ENCODE measurements at places on chromosomes 5 and 9.

DNA sequence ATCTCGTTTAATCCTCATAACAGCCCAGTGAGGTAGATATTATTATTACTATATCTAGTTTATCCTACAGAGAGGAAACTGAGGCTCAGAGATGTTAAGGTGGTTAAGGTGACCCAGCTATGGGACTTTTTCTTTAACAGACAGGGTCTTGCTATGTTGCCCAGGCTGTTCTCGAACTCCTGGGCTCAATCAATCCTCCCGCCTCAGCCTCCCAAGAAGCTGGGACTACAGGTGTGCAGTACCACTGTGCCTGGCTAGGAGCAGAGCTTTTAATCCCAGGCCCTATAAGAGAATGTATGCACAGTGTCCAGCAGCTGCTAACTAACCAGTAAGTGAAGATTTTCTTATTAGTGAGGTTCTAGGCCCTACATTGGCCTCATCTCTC is 62.4 kb downstream of the PCDH1 start:
- no peak for DNase-seq

GRCh38 chr5:71013575-71013974 is 11.6 kb downstream of the NAIP start:
- no peak for DNase-seq

- no peak for DNase-seq
These were observed 82.9 kb downstream of the RAPGEF1 start for GRCh38 chr9:131657037-131657377.

DNA sequence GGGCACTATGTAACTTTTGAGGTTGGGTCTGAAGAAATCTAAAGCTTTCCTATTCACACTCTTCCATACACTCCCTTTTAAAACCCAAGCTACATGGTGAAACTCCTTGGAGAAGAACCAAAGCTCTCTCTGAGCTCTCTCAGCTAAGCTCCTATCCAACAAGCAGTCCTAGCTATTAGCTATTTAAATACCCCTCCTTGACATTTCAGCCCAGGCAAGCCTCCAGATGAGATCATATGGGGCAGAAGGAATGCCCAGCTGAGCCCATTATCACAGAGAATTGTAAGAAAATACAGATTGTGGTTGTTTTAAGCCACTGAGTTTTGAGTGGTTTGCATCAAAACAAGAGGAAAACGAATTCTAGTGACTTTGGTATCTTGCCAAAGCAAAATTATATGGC is 15.2 kb downstream of the HSPB3 start:
- DNase-seq = no peak

DNA sequence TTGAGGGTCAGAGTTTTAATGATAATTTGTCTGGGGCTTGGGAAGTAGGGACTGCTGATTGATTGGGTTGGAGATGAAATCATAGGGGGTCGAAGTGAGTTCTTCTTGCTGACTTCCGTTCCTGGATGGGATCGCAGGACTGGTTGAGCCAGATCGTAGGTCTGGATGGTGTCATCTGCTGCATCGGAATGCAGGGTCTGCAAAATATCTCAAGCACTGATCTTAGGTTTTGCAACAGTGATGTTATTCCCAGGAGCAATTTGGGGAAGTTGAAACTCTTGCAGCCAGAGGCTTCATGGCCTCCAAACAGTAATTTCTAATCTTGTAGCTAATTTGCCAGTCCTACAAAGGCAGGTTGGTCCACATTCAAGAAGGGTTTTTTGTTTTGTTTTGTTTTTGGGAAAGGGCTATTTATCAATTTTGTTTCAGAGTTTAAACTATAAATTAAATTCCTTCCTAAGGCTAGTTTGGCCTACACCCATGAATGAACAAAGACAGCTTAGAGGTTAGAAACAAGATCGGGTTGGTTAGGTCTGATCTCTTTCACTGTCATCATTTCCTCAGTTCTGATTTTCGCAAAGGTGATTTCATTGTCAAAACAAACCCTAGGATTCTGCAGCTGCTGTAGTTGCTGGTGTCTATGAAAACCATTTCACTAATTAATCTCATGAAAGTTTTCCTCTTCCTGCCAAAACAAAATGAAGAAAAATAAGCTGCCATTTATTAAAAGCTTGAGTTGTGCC is 388.0 kb downstream of the TMEM232 start:
- DNase-seq = no peak

GRCh38 chr5:177325868-177326381 is 14.2 kb upstream of the MXD3 start:
- no peak for DNase-seq

DNA sequence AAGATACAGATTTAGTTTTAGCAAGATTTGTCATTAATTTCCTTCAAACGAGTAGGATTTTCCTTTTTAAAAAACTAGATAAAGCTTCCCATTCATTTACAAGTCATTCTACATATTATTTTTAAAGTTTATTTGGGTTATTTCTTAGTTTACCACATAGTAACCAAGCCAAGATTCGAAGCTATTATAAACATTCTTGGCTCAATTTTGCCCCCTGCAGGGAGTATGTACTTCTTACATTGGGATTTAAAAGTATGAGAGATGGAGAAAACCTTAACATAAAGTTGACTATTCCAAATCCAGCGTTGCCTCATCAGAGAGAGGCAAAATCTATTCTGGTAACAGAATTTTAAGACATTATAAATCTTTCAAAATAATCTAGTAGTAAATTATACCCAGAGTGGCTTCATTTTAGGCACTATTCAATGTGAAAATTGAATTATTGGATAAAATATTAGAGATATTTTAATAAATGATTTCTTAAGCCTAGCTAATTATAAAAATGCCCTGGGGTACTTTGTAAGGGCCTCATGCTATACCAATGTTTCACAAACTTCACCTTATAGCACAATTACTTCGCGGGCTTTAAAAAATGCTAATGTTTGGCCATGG is 39.1 kb downstream of the FBN2 start:
- DNase-seq = peak; percentile 27

DNA sequence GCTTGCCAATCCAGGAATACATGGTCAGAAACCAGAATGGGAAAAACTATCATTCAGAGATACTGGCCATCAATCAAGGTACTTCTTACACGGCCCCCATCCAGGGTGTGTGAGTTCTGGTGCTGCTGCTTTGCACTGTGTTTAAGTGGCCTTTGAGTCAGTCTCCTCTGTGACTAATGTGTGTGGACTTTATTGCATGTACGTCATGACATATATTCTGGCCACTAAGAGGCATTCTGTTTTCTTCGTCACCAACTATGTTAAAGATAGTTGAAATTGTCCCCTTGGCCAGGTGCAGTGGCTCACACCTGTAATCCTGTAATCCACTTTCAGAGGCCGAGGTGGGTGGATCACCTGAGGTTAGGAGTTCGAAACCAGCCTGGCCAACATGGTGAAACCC is 8.5 kb downstream of the EXOSC3 start:
- no peak for DNase-seq

DNA sequence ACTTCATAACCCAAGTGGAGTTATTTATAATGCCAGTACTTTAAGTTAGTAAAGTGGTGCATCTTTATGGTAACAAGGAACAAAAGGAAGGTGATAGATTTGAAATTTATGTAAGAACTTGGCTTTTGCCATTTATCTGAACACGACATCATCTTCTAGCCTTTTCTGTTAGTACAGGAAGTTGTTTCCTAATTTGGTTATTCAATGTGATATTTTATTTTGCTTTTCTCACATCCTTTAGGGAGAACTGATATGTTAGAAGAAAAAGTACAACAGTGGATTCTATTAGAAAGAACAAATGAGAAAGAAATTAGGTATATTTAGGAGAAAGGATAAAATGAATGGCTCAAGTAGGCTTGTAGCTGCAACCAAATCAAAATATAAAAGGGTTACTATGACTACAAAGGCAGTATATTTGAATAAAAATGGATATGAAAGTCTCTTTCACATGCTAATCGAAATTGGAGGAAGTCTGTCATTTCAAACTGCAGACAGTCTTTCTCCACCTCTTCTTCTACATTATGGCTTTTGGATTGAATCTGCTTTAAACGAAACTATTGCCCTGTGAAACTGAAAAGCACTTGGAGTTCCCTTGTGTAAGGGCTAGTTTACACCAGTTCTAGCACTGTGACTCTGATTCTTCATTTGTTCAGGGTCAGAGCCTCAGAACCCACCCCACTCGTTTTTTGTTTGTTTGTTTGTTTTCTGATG is 18.5 kb upstream of the SLC24A2 start:
- no peak for DNase-seq

GRCh38 chr5:131252824-131253171 is 11.1 kb upstream of the CDC42SE2 start:
- no peak for DNase-seq

DNA sequence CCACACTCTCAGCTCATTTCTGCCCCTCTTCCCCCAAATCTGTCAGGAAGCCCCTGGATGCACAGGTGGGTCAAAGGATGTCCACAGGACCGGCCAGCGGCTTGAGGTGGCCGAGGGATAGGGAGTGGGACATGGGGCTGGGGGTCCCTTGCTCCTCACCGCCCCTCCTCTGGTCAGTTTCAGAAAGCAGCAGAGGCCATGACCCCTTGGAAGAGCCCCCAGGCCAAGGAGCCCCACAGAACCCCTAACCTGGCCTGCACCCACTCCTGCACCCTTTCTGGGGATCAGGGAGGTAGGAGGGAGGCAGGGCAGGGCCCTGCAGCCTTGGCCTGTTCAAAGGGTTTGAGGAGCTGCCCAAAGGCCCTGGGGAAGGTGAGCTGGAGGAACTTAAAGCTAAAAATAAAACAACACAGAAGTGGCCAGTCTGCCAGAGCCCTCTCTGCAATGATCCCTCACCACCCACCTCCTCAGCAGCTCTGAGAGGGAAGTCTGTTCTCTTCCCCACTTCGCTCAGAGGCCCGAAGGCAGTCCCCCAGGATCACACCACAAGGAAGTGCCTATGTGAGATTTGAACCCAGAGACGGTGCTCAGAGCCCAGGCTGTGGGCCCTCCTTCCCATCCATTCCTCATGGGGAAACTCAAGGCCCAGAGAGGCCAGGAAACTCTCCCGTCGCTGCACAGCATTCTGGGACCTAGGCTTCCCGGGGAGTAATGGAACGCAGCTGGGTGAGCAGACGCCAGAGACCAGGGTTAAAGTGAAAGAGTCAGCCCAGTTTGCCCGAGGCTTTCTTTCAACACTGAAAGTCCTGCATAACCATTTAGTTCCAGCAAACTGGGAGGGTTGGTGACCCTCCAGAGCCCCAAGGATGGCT is 910 bp downstream of the ENG start:
- no peak for DNase-seq

DNA sequence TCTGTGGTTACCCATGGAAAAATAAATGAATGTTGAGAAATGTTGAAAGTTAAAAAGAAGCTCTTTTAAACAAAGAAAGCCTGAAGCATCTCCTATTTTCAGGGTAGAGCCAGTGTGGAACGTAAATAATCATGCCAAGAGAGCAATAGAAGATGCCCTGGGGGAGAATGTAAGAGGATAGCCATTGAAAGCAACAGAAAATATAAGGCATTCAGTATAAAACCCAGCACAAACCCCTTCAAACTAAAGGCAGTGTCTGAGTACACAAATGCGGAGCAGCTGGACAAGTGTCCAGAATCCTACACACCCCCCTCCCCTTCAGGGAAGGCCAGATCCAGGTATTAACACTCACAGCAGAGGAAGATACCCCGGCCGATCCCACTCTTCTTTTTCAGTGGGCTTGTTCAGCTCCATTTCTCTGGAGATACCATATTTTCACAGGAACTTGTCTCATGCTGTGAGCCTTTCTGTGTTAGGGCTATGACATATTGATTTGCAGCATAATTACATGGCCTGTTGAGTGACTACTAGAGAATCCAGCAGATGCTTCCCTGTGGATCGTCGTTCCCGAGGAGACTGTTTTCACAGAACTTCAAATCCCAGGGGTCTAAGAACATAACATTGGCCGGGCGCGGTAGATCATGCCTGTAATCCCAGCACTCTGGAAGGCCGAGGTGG is 101.2 kb downstream of the PLK2 start:
- DNase-seq = no peak

DNA sequence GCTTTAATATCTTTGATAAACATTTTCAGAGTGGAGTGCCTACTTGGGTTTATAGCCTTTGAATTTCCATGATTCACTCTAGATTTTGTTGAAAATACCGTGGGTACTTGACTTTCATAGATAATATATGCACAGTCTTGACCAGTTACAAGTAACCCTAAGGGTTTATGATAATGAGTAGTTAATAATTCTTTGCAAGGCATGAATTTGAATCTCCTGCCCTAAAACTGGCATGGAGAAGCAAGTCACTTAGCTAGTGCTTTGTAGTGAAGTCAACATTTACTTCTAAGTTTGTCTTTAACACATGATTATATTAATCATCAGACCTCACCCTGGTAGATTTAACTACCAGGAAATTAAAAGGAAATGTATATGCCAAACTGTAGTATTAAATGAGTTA is 115.8 kb downstream of the CWC27 start:
- no peak for DNase-seq

DNA sequence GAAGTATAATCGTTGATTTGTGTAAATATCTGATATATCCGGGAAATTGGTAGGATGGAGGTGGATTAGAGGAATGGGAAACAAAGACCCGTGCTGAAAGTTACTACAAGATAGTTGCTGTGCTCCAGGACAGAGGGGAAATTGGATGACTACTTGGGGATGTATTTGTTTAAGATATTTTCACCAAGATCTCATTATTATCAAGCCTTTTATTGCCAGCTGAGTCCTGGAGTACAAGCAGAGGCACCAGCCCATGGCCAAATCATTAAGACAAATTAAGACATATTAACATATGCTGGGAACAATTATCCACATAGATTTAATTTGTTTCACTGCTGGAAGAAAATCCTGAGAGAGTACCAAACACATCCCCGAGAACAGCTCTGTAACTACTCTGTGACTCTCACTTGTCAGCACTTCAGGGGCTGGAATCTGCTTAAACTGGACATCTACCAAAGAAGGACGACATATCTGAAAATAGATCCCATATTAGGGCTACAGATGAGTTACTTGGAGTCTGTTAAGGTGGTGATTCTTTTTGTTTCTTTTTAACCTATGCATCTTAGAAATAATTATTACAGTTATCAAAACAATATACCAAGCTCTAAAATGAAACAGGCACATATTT is 68.2 kb downstream of the SLC1A1 start:
- DNase-seq = no peak

DNA sequence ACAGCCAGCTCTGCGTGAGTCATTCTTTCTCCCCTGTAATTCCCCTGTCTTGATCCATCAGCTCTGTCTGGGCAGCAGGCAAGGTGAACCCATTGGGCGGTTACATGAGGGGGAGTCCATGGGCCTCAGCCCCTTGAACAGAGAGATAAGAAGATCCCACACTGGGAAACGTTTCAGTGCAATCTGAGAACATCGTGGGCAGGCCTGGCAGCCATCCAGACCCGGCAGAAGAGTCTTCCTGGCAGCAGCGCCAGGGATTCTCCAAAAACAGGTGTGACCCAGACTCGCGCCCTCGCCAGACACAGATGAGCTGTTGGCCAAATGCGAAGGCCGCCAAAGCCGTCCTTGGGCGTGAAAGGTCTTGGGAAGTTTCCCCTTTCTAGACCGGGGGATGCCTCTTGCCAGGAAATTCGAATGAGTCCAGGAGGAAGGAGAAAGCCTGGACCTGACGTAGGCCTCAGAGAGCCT is 6.4 kb upstream of the SLC12A7 start:
- DNase-seq = peak; percentile 83

DNA sequence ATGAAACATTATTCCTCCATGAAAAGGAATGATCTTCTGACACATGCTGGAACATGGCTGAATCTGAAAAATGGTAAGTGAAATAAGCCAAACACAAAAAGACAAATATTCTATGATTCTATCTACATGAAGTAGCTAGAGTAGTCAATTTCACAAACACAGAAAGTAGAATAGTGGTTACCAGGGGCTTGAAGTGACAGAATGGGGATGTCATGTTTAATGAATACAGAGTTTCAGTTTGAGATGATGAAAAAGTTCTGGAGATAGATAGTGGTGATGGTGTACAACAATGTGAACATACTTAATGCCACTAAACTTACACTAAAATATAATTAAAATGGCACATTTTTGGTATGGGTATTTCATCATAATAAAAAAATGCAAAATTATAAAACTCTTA is 18.3 kb downstream of the RLN2 start:
- no peak for DNase-seq

Measured in NCI-H510A treated with DMSO at 0.1 percent for 48 hours (cell line).